ENCODE measurements at places on chromosomes 2 and 18.

GRCh38 chr2:30380824-30381223, 66.2 kb upstream of the LCLAT1 start:
- no peak for DNase-seq

DNA sequence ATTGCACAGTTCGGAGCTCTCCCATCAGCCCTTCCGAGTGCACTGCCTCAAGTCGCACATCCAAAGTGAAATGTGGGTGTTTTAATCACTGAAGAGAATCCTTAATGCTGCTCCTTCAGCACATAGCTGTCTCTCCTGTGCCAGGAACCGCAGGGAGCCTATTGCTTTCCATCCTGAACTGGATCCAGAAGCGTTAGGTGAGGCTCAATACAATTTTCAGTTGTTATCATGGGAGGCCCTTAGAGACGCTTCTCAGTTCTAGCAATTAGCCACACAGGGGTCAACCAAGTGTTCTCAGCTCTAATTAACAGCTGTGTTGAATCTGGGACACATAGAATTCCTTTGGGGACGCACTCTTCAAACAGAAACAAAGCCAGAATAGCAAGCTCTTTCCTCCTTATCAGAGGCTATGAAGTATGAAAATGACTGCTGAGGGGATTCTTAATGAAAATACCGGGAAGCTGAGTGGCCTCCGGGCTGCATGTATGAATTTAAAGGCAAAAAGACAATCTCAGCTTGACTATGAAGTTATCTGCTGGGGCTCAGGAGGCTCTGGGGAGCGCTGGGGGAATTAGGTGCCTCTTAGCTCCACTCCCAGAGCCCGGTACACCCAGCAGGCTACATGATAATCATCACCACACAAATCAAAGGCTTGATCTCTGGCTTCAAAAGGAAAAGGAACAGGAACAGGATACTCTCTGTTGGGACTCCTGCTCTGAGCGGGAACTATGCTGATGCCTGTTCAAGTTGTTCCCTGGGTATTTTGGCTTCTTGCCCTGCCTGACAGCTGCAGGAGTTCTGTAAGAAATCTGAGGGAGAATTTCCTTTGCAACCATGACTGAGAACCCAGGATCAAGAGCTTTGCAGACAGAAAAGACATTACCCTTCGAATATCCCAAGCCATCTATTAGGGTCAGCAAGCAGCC, 55.4 kb upstream of the NCOA1 start:
- no peak for DNase-seq

GRCh38 chr18:58779529-58779928, 85.1 kb upstream of the ZNF532 start:
- DNase-seq: no peak

GRCh38 chr2:12335131-12335530, 381.6 kb upstream of the TRIB2 start:
- no peak for DNase-seq

DNA sequence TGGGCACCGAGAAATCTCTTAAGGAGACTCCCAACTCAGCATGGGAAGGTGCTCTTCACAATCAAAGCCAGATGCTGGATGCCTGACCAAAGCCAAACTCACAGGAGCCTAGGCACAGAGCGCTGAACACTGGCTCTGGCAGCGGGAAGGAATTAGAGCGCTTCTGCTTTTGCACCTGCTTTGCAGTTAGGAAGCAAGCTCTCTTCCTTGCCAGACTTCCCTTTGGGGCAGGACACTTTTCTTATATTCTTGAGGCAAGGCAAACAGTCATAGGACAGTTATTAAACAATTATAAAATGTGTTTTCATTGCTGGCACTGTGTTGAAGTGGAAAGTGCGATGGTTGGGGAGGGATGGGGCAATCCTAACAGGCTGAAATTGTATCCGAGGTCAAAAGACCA, 79.6 kb upstream of the DNMT3A start:
- DNase-seq: no peak

Measured in activated CD4-positive, alpha-beta T cell treated with anti-CD3 and anti-CD28 coated beads, Interleukin-10, Interleukin-2, amounts not matched to agents 100 ng/mL and 50 ng/mL, durations not matched to agents 16 hours and 8 hours (primary cell).